ENCODE measurements at places on chromosomes 2 and 18.

- no peak for DNase-seq
Observed at GRCh38 chr2:9694661-9695234, 64.0 kb upstream of the YWHAQ start.

- peak; percentile 16 for DNase-seq
Observed at GRCh38 chr18:23982155-23983079, 32.1 kb upstream of the TTC39C start.

GRCh38 chr2:12697617-12698016, 19.1 kb upstream of the TRIB2 start:
- DNase-seq = no peak

DNA sequence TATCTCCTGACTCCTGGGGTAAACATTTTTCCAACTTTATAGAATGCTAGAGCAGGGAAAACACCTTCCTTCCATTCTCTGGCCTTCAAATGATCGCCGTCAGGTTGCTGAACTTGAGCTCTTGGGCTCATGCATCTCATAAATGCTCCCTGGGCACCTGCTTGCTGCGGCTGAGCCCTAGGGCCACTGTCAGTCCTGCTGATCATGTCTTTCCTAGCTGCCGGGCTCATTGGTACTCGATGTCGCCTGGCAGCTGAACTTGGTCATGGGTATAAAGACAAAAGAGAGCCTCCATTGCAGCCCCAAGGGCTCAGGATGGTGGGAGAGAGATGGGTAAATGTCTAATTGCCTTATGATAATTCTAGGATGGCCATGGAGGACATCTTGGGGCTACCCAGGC, 80.6 kb downstream of the HS1BP3 start:
- no peak for DNase-seq

GRCh38 chr2:17257189-17257909, 260.9 kb downstream of the RAD51AP2 start:
- no peak for DNase-seq

GRCh38 chr2:67701011-67701410, 303.9 kb downstream of the ETAA1 start:
- DNase-seq = no peak

- no peak for DNase-seq
Observed at GRCh38 chr18:6120820-6121279, 225.5 kb upstream of the TMEM200C start.

DNA sequence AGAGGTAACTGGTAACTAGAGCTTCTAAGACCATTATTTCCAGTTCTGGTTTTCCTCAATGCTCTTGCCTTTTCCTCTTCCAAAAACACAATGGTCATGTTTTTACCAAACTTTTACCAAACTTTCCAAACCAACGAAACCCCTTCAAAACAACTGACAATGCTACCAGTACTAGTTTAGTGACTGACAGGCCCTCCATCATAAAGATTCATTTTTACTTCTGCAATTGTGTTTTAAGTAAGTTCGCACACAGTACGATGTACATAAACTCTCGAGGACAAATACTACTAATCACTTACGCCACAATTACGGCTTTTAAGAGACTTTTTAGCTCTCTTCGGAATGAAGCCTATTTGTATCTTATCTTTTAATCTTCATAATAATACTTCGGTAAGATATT, 900 bp downstream of the C18orf32 start:
- DNase-seq = no peak

GRCh38 chr2:208311954-208312353, 45.9 kb downstream of the PIKFYVE start:
- no peak for DNase-seq

DNA sequence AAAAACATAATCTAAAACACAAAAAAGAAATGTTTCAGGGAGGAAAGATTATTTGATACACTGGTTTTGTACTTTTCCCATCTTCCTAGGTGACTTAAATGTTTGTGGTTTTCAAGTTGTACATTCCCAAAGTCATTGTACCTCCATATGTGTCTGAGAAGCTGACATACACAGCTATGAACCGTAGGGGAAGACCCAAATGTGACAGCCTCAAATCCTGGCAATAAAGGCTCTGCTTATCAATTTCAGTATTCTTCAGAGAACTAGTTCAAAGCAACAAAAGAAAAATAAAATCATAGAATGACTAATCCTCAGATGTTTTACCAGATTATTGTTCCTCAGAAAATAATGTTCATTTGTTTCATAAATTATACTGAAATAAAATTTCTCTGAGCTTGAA, 2.5 kb downstream of the DYNC2LI1 start:
- DNase-seq = no peak

GRCh38 chr2:85011747-85012146, 40.8 kb downstream of the KCMF1 start:
- no peak for DNase-seq

DNA sequence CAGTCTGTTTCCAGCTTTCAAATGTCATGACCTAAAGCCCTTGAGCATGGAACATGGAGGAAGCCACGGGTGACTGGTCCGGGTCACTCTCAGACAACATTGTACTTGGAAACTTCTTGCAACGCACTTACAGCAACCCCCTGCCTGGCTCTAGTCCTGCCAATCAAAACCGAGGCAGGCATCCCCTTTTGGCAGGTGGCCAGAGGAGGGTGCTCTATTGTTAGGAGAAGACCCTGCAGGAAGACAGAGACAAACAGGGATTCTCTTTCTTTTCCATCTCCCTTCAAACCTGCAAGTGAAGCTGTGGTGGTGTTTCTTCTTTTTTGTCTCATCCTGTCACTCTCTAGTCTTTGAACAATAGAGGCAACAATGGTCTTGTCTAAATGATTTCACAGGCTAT, 667.2 kb downstream of the ZEB2 start:
- no peak for DNase-seq

- DNase-seq = no peak
Observed at GRCh38 chr2:238231809-238232208, 8.0 kb downstream of the HES6 start.

GRCh38 chr2:75466708-75467311, 93.9 kb downstream of the EVA1A start:
- DNase-seq = no peak

DNA sequence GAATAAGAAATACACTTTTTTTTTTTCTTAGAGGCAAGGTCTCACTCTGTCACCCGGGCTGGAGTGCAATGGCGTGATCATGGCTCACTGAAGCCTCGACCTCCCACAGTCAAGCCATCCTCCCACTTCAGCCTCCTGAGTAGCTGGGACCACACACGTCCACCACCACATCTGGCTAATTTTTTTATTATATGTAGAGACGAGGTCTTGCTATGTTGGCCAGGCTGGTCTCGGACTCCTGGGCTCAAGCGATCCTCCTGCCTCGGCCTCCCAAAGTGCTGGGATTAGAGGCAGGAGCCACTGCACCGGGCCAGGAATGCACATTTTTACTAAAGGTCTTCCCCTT, 2.4 kb downstream of the TGOLN2 start:
- no peak for DNase-seq

GRCh38 chr2:208819190-208819589, 412.6 kb downstream of the PTH2R start:
- DNase-seq = no peak

GRCh38 chr2:235230821-235231601, 262.8 kb upstream of the AGAP1 start:
- no peak for DNase-seq

DNA sequence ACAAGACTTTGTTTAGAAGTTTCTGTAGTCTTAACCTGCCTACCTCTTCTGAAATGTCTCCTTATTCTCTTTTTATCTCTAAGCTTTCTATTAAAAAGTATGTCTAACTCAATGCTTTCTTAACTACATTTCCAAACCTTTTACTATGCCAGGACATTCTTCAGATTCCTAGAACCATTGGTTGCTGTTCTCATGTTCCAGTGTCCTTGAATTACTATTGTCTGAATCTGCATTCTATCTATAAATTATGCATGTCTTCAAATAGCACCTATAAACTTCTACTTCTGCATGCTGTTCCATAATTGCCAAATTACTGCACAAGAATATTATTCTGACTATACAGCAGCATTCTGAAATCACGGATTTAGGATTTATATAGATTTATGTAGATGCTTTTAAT, 166.0 kb upstream of the VWC2L start:
- no peak for DNase-seq

GRCh38 chr18:73742957-73743356, 404.7 kb downstream of the FBXO15 start:
- DNase-seq = no peak

GRCh38 chr2:221377066-221377465, 195.0 kb downstream of the EPHA4 start:
- DNase-seq = no peak

GRCh38 chr2:101974663-101975062, 17.1 kb upstream of the IL1R2 start:
- no peak for DNase-seq

GRCh38 chr18:58955001-58955400, 90.3 kb downstream of the ZNF532 start:
- DNase-seq = no peak

GRCh38 chr18:45284174-45284573, 331.1 kb upstream of the SLC14A2 start:
- DNase-seq = no peak

DNA sequence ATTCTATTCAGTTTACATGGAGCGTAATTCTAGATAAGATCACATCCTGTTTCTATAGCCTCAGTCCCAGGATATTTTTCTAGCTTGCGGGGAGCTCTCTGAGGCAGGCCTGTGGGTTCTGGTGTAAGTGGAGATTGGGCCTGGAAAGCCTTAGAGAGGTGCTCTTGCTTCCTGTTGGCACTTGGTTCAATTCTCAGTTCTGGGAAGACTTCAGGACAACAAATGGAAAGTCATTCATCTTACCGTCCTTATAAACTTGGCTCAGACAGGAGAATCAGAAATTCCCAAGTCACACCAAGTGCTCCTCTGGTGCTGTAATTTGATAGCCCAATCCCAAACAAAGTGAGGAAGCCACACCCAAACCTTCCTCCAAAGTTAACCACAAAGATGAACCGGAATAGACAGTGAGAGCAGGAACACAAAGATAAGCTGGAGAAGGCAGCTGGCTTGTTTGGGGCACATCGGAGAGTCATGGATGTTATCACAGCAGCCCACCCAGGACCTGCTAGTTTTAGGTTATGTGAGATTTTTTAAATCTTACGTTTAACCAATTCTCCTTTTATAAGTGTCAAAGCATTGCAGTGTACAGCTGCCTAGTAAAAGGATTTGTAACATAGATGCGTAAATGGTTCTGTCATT, 144.3 kb upstream of the MAP3K20 start:
- DNase-seq = no peak

DNA sequence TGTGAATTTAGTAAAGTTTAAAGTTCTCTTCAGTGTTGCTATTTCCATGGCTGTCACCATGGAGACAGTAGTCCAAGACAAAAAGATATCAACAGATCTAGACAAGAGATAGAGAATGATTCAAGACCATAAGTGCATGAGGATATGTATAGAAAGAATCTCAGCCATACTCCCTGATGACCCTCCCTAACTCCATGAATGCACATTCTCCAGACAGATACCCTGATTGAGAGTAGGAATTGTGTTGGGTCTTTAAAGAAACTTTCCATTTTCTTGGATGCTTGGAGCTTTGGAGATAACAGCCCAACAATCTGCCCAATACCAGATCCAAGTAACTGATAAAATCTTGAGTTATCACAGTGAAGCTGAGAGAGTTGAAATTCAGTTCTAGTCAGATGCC, 1601.2 kb upstream of the CELF4 start:
- no peak for DNase-seq

- DNase-seq = no peak
Observed at GRCh38 chr2:25215232-25215631, 46.9 kb upstream of the POMC start.

GRCh38 chr2:69082430-69082997, 69.5 kb downstream of the ANTXR1 start:
- no peak for DNase-seq

GRCh38 chr2:115168457-115168856, 726.0 kb downstream of the DPP10 start:
- no peak for DNase-seq

GRCh38 chr2:236568068-236568921, 1.3 kb upstream of the ACKR3 start:
- no peak for DNase-seq

DNA sequence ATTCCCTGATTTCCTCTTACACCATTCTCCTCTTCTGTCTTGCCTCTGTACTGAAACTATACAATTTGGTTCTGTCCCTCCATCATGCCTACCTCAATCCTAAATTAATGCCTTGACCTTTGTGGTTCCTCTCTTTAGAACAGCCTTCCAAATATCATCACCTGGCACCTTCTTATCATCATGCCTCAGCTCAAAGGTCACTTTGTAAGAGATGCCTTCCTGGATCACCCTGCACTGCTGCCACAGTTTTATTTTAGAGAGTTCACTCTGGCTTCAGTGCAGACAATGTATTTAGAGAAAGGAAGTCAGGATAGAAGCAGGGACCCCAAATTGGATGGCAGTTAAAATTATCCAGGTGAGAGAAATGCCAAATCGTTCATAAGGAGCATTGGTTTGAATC, 64.5 kb downstream of the LRRTM4 start:
- DNase-seq = no peak

DNA sequence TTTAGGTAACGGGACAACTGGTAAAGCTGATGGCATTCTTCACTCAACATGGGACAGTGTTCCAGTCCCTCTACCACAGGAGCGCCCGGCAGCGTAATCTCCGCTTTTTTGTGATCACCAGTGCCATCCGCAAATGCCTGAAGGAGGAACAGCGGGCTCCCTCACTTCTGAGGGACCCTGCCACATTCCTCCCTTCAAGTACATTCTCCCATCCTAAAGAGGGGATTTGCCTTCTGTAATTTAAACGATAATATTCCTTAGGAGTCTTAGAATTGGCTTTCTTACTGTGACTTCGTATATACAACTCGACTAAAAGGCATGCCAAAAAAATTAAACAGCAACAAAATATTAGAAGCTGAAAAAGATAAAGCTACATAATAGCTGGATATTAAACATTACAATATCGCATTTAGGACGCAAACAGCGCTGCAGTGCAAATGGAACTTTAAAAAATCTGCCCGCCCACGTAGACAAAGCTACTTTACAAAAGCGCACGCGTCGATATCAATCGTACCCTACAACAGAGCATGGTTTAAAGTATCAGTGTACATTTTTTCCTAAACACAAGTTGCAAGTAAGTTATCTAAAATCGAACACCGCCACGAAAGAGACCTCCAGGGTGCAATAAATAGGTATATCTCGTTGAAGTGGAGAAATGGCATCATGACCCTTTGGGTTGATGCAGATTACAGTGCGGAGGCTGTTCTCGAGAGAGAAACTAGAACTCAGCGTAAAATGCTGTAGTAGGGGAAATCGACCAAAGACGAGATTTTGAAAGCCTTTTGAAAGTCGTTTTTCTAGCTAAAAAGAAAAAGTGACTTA, 2.3 kb upstream of the VSNL1 start:
- no peak for DNase-seq

Measured in hippocampal formation (tissue), 2 donors.